ENCODE measurements at places on chromosomes 1 and 21.

DNA sequence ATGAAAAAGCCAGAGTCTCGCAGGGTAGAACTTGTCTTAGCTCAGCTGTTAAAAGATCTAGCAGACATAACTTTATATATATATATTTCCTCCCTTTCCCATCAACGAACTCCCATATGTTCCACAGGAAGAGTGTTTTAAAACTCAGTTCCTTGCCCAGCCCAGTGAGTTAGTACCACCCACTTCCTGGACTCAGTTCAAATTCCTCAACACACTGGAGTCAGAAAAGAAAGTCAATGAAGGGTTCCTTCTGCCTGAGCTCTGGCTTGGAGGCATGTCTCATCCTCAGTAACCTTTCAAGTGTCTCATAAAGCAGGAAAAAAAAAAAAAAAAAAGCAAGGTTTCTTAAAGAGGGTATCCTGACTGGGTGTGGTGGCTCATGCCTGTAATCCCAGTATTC lies 15.6 kb downstream of the TPM3 start:
- no peak for DNase-seq

DNA sequence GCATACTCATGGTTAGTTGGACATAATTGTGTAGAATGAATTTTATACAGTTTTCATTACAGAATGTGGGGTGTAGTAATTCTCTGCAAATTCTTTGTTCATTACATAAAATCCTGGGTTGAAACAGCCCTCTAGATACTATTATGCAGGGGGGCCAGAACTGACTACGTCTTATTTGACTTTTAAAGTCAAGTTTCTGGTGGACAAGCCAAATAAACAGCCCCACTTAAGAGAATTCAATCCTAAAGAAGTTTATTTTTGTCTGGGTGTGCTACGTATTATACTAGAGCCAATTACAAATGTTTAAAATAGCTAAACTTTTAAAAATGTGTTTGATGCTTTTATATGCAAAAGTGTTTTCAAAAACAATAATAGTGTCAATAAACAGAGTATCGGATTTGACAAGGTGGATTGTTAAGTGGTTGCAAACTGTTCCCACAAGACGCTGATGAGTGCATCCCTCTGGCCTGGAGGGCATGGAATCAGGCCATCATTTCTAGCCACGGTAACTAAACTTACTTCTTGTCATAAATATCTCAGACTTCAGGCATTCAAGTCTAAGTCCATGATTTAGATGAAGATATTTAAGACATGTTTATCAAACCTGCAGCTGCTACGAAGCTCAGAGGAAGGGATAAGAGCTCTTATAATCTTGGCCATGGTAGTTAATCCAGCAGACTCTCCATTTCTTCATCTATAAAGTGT lies 646.3 kb downstream of the KIF26B start:
- no peak for DNase-seq

GRCh38 chr1:31785947-31786290 lies 21.8 kb upstream of the ADGRB2 start:
- no peak for DNase-seq

DNA sequence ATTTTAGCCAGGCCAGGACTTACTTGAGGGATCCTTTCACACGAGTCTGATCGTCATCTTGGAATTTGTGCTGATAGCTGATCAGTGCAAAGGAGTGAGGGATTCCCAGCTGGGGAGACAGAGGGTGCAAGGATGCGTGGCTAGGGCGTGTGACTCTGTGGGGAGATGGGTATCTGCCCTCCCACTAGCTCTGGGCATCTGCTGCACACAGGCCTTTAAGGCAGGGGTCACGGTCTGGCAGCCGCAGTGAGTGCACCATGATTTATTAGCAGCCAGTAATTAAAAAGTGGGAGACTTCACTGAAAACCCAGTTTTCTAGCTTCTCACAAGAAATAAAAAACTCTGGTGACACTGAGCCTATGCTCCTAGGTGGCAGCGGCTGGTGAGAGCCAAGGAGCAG lies 20.4 kb downstream of the THAP3 start:
- DNase-seq: no peak

Data from amygdala (tissue), 56 donors.